ENCODE measurements at places on chromosomes 13 and 19.
A peak's percentile ranks its signal among the peaks of the same experiment; 100 is the strongest.

GRCh38 chr13:46183018-46183946 is 1.3 kb upstream of the LCP1 start:
- DNase-seq, result no peak

GRCh38 chr19:12766051-12766521 is 9.3 kb downstream of the HOOK2 start:
- peak; percentile 89 for DNase-seq

DNA sequence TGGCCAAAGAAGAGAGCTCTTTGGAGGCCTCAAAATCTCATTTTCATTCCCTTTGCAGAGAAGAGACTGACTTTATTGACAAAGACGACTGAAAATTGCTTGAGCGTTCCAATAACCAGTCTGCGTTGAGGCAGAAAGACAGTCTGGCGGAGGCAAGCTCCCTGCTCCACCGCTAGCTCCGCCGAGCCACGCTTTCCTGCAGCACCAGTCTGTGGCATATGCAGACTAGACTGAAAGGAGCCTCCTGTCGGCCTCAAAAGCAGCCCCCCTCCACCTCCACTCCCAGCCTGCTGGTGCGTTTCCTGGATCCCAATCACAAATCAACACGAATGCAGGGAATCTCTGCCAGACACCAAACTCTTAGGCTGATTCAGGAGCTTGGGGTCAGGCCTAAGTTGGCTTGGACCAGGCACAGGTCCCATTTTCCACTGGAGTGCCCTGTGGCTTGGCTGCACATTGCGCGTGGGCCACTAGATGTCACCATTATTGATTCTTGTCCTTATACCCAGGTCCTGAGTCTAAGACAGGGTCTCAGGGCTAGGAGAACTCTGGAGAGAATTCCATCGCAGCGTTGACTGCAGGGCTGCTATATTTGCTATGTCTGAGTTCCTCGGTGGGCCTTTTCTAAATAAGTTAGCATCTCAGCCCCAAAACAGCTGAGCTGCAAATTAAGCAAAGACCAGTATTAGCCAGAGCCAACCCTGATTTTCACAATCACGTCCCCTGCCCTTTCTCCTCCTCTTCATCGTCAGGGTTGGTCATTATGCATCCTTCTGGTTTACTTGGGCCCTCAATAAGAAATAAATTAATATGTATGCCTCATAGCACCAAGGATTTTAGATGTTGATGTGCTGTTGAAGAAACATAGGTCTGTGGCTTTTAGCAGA is 5.2 kb upstream of the ZNF507 start:
- peak; percentile 57 for DNase-seq

DNA sequence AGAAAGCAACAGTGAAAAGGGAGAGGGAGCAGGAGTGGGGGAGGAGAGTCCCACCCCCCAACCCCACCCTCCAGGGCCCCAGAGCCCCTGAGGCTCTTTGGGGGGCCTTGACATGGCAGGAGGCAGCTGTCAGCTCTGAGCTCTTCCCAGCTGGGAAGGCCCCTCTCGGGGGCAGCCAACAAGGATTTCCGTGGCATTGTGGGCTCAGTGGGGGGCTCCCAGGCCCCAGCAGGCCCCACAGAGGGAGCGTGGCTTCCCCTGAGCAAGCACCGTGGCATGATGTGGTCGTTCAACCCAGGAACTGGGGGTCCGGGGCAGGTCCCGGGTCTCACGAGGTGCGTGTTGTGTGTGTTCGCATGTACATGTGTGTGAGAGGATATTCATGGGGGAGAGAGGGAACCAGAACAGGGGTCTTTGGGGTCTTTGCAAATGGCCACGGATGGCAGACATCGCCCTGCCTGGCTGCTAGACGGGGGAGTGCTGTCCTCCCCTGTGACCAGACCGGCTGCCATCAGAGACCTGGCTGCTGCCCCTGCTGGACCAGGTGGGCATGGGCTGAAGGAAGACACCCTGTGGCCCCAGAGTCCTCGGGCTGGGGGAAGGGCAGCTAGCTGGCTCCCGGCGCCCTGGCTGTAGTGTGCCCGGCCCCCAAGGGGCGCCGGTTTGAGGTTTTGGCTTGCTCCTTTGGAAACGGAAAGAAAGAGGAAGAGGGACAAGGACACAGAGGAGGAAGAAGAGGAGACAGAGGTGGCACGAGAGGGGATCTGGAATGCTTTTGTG is 3.7 kb upstream of the AKAP8L start:
- no peak for DNase-seq

DNA sequence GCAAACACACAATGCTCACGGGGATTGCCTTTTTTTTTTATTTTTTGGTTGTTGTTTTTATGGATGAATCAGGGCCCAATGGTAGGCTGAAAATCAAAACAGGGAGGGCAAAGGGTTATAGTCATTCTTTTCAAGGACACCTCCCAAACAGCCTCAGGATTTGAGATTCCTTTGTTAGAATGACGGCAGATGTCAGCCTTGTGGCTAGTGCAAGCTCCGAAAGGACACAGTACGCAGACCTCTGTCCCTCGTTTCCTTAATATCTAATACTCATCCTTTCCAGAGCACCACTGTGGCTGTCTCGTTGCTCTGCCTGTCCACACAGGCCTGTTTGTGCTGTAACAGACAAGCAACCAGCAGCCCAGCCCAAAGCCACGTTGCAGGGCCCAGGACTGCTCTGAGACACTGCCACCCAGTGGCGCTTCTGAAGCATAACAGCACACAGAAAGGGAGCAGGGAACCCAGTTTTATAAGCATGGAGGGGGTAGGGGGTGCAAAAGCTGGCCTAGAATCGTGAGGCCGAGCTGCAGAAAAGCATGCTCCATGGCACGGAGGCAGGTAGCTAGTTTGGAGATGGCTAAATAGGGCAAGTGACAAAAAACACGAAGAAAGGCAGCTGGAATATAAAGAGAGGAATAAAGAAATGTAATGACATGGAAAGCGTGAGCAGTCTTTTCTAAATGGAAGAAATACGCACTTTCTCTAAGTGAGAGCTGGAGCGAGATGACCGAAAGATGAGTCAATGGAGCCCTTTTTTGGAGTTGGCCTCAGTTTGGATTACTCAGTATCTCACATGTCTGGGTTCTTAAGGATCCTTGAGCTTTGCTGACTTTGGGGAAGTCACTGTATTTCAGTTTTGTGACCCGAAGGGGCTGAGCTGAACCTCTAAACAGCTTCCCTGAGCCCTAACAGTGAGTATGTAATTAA is 40.7 kb upstream of the MEDAG start:
- peak; percentile 91 for DNase-seq

- no peak for DNase-seq
These were observed 915.9 kb downstream of the PCDH17 start for GRCh38 chr13:58547419-58547818.

GRCh38 chr19:13079542-13079986 is 23.1 kb downstream of the LYL1 start:
- peak; percentile 39 for DNase-seq

DNA sequence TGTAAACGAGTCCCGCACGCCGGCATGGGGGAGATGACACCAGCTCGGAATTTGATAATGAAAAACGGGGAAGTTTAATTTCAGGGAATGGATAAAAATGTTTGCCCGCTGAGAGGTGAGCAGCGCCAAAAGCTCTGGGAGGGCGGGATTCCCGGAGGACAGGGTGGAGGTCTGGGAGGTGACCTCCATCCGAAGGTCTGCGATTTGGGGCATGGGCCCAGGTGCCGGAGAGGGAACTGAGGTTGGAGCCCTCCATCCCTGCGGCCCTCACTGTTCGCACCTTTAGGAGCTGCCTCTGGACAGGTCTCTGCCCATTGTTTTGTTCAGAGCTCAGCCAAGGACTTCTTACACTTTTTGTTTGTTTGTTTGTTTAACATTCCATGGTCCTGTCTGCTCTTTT is 129.8 kb downstream of the URI1 start:
- no peak for DNase-seq

DNA sequence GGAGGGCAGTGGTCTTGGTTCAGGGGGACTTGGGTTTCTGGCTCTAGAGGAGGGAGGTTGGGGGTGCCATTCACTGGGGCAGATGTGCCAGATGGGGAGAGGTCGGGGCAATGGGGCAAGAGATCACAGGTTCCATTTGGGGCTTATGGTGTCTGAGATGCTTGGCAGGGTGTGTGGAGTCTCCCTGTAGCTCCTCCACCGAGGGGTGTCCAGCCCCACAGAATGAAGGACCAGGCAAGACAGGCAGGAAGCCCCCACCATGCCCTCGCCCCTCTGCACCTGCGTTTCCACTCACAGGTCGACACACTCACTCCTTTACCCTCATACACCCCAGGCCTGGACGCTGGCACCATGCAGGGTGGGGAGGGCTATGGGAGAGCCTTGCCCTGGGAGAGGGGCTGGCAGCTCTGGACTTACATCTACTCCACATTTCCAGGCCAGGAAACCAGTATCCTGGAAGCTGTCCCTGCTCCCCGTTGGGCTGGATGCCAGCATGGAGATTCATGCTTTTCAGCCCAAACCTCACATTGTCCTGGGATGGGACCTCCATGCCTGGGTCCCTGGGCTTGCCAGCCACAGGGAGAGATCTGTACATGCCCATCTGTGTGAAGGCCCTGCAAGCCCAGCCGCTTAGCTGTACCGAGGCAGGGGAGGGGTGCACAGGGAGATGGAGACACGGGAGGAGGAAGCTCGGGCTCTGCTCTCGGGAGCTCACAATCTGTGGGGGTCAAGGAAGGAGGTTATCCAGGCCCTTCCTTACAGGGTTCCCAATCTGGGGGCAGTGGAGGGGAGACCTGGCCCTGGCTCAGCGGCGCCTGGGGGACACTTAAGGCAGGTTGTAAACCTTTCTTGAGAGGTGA is 77.1 kb downstream of the CHST8 start:
- no peak for DNase-seq

DNA sequence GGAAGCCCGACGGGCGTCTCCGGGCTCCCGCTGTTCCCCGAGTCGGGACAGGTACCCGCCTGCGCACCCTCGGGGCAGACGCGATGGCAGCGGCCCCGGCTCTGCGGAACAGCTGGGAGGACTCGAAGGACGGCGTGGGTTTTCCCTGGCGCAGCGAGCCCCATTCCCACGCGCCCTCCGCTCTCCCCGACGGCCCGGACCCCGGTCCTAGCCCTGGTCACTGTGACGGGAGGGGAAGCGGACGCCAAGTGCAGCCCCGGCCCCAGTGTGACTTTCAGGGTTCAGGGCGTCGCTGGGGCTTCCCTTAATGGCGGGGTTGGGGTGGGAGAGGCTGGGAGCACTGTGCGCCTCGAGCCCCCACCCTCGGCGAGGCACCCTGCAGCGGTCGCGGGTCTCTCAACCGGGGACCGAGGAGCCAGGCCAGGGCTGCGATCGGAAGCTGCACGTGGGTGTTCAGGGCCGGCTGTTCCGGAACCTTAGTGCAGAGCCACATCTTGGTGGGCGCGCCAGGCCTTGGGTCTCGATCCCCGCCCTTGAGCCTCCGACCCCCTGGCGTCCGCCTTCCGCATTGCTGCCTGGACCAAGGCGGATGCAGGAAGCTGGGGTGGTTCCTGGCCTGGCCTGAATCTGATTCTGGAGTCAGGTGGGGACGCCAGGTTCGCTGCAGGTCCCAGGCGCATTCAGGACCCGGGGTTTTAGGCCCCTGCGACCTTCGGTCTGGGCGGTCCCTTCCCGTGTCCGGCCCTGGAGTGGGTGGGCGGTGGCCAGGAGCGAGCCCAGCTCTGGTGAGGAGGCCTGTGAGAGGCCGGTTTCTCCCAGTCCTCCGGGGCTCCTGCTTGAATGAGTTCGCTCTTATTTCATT is 3.5 kb downstream of the LGALS7B start:
- no peak for DNase-seq

DNA sequence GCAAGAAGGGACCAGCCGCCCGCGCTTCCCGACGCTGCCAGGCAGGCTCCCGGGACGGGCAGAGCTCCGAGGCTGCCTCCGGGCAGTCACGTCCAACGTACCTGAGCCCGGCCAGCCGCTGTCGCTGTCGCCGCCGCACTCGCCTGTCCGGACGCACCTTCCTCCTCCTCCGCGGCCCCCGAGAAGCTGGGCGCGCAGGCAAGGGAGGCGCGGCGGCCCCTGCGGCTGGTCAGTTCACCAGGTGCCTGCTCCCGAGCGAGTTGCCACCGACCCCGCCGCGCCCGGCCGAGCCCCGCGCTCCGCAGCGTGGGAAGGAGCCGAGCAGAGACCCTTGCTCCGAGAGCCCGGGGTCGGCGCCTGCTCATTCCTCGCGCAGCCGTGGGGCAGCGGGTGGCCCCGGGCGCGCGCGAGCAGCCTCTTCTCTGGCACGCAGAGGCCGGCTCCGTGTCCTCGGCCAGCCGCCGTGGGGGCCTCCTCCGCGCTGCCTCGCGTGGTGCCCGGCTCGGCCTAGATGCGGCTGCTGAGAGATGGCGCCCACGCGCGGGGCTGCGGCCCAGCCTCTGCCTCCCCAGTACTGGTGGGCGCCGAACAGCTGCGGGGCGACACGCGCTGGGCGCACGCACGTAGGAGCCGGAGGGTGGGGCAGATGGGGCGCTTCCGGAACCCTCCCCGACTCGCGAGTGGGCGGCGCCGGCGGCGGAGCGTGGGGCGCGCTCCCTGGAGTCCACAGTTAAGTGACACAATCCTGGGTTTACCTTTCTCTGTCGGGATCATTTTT is 419.4 kb downstream of the UQCRFS1 start:
- DNase-seq, result no peak

- DNase-seq, result peak; percentile 56
These were observed 9.7 kb upstream of the GIPC1 start for GRCh38 chr19:14505488-14506239.

DNA sequence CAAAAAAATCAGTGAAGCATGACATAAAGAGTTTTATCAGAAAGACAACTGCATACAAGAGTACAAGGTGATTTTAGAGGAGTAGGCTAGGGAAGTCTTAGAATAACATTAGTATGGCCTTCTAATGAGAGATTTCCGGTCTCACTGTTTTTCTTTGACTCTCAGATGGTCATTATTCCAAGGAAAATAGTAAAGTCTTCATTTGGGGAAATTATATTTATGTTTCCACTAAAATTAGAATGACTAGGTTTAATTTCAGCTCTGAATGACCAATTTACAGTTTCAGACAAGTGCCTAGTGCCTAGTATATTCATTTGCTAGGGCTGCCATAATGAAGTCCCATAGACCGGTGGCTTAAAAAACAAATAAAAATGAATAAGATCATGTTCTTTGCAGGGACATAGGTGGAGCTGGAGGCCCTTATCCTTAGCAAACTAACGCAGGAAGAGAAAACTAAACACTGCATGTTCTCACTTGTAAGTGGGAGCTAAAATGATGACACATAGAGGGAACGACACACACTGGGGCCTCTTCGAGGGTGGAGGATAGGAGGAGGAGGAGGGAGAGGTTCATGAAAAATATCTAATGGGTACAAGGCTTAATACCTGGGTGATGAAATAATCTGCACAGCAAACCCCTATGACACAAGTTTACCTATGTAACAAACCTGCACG is 303.1 kb downstream of the PCDH9 start:
- no peak for DNase-seq

GRCh38 chr13:35210261-35210660 is 266.2 kb downstream of the MAB21L1 start:
- DNase-seq, result no peak

GRCh38 chr19:55454787-55455243 is 6.6 kb downstream of the ISOC2 start:
- peak; percentile 60 for DNase-seq

DNA sequence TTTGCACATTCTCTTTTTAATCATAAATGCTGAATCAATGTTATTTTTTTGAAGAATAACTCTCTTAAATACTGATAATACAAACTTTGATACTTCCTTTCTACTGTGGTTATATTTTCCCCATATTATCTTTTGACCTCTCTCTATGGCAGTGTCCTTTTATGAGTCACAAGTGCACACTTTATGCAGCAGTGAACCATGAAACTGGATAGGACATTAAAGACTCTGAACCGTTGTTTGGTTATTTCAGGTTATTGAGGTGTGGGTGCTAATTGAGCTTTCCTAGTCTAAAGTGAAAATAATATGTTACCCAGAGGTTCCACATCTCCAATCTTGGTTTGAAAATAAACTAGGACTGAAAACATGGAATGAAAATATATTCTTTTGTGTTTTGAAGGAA is 71.4 kb downstream of the DGKH start:
- DNase-seq, result no peak
